NT2/D1 (cell line): ENCODE measurements at places on chromosomes 13 and 19.

DNA sequence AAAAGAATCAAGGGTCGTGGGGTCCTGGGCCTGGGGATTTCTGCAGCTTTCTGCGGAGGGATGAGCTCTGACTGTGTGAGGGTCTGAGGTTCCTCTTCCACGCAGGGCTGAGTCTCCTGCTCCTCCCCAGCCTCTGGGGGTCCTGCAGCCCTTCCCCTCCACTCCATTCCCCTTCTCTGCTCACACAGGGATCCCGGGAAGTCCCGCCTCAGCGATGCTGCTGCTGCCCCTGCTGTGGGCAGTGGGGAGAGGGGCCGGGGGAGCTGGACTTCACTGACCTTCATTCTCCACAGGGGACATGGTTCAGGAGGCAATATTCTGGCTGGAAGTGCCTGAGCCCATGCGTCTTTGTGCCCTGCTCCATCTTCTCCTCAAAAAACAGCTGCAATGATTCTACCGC is 26.2 kb upstream of the CD33 start:
- no peak for DNase-seq

- DNase-seq, result peak; percentile 68
These were observed 4.2 kb upstream of the SPACA6 start for GRCh38 chr19:51688671-51689571.

GRCh38 chr19:10872546-10873107 is 1.3 kb downstream of the CARM1 start:
- no peak for DNase-seq

DNA sequence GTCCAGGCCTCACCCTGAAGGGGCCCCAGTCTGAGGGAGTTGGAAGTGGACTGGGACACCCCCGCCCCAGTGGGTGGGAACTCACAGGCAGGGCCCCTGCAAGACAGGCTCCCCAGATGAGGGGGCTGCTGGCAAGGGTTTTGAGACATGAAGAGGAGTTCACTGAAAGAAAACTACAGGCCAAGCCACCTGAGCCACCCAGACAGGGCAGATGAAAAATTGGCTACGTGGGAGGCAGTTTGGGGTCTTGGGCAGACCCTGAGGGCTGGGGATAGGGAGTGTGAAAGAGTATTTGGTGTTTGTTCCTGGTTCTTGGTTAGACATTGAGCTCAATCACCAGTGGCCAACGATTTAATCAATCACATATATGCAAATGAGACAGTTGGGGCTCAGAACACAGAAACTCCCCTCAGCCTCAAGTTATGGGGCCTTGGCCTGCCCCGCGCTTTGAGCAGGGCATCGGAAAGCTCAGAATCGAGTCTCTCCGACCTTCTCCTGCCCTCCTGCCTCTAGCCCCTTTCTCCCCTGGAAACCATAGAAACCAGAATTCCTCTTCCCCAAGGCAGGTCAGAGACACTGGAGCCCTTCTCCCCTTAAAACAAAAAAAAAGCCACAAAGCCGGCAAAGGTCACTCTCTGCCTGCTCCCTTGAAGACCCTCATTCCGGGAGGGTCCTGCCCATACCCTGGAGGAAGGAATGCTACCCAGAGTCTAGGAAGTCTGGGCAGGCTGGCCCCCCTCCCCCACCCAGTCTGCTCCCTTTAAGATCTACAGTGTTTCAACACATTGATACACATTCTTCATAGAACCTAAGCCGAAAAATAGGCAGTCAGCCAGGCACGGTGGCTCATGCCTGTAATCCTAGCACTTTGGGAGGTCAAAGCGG is 1.3 kb upstream of the ISYNA1 start:
- DNase-seq, result no peak

DNA sequence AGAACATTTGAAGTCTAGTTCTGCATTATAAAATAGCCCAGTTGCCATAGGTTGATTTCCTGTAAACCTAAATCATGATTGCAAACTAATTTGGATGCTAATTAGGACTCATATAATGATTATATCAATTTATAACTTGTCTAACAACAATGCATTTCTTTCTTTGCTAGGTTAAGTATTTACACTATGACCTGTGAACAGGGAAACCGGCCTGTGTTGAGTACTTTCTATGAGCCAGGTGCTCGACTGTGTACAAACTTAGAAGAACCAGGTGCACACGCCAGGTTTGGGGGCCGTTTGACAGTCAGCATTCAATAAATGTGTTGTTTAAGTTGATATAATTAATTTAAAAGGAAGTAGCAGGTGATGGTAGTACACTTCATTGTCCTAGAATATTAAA is 203.1 kb downstream of the TM9SF2 start:
- no peak for DNase-seq

GRCh38 chr13:50123862-50124535 is 108.8 kb downstream of the KCNRG start:
- DNase-seq, result no peak

- DNase-seq, result no peak
These were observed 25.8 kb upstream of the SLC7A9 start for GRCh38 chr19:32895384-32895783.

DNA sequence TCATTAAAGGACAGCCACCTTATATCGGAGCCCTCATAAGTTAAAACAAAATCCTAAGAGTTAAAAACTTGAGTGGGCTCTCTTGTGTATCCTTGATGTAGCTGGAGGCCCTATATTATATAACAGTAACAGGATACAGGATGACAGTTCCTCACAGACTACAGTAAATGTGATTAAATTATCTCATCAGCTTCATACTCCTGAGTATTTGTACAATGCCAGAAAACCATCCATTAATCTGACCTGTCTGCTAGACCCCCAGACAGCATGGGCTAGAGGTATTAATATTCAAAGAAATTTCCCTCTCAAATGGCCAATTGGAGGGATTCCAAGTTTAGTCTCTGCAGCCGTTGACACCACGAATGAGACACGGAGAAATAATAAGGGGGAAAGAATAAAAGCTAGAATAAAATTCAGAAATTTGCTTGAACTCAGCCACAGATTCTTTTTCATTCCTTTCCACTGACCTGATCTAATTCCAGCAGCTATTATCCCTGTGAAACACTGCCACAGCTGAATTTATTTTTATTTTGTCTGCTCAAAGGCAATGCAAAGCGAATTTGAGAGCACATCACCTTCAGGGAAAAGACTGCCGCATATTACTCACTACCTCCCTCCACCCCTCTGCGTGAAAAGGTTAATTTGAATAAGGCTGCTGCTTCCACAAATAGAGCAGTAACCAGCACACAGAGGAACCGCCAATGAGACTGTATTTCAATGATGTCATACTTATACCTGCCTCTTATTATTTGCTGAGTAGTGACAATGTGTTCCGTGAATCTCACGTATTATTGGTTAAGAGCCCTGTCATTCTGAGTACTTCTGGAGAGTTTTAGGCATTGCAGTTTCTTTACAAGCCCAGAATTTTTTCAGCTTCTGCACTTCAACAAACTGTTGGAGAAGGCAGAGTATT is 155.9 kb upstream of the KLF12 start:
- no peak for DNase-seq

- no peak for DNase-seq
These were observed 185.7 kb downstream of the RFC3 start for GRCh38 chr13:34003656-34004055.

DNA sequence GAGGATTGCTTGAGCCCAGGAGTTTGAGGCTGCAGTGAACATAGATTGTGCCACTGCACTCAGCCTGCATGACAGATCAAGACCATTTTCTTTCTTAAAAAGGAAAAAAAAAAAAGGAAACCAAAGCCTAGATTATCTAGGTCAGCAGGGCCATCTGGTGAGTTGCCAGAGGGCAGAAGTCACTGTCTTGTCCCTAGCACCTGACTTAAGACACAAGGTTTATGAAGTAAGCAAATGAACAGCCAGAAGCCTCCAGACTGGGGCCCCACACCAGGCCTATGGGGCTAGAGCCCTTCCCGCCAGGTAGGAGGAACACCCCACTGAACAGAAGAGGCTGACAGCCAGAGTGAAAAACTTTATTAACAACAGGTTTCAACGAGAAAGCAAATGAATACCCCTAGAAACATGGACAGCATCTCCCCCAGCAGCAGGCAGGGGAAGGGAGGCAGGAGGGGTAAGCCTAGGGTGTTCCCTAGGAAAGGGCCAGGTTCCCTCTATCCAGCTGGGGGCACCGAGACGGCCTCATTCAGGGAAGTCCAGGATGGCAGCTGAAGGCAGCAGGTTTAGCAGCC is 1.2 kb downstream of the WDR83 start:
- DNase-seq, result no peak
